ENCODE measurements at places on chromosomes 5 and 9. TPM values are rescaled to one million over a fixed set of nuclear protein-coding genes. Genes with fewer than 3 reads are reported as not detected.

GRCh38 chr5:167886196-167886595, 405.2 kb upstream of the WWC1 start:
- no peak overlapping the region for H3K27ac ChIP-seq
- DNase-seq = no peak
- no peak overlapping the region for H3K4me3 ChIP-seq
- no peaks in the 10 kb centered on the region for H3K36me3 ChIP-seq
- no peaks in the 10 kb centered on the region for H3K27me3 ChIP-seq

DNA sequence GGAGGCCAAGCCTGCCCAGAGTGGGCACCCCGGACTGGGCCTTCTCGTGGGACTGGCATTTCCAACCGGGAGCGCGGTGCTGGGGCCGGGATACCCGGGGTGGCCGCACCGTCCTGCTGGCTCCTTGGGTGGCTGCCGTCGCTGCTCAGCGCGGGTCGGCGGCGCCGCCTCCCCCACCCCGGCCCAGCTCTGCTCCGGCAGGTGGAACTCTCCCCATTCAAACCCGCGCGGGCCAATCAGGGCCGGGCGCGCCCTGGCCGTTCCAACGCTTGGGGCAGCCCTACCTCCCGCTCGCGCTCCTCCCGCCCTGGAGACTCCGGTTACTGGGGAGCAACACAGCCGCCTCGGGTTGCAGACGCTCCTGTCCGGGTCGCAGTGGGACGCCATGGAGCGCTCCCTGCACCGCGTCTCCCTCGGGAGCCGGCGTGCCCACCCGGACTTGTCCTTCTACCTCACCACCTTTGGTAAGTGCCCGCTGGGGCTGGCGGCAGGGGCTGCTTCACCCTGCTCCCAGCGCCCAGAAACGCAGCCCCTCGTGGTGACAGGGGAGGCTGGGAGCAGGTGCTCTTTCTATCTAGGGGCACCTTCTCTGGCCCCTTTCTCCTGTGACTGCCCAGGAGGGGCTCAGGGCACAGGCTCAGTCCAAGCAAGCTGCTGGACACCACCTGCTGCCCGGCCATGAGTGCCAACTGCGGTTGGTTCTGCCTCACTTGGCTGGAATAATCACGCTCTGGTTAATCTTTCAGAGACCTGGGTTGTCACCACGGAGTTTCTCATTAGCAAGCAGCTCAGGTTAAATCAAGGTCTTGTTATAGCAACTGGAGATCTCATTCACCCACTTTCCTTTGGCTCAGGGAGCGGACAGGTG, at the start of gene RGS3:
TSS of gene RGS3 (plus strand) at position 310 of the 868 bp plus-strand sequence. CDS start at position 386, 76 bp downstream.
- peaks cover 4% of the 10 kb centered on the region for H3K36me3 ChIP-seq
- peaks cover 24% of the 10 kb centered on the region for H3K4me1 ChIP-seq
- H3K4me3 ChIP-seq = peak within 1 kb of the TSS; percentile 84
- no peak within 1 kb of the TSS for H3K27ac ChIP-seq
- DNase-seq = peak; percentile 77
- H3K27me3 ChIP-seq = peaks cover 32% of the 10 kb centered on the region

- peak overlapping the region; percentile 83 for H3K27ac ChIP-seq
- peak overlapping the region; percentile 66 for H3K4me3 ChIP-seq
- no peaks in the 10 kb centered on the region for H3K36me3 ChIP-seq
- DNase-seq = no peak
Observed at GRCh38 chr5:150637245-150638052, 3.0 kb upstream of the SYNPO start.

DNA sequence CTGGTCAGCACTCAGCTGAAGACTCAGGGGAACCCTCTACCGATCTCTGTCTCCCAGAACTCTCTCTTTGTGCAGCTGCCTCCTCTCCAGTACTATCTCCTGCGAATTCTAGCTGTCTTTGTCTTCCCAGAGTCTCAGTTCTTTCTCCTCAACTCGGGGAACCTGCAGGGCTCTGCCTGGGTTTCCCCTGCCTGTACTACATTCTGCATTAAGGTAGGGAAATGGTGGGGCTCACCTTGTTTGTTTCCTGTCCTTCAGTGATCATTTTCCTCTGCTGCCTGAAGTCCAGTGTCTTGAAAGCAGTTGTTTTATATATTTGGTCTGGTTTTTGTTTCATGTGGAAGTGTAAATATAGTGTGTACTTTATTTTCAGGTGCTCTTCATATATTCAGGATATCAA, 43.1 kb upstream of the IGFBPL1 start:
- no peak overlapping the region for H3K4me3 ChIP-seq
- no peak overlapping the region for H3K27ac ChIP-seq
- H3K27me3 ChIP-seq = peaks cover 16% of the 10 kb centered on the region

DNA sequence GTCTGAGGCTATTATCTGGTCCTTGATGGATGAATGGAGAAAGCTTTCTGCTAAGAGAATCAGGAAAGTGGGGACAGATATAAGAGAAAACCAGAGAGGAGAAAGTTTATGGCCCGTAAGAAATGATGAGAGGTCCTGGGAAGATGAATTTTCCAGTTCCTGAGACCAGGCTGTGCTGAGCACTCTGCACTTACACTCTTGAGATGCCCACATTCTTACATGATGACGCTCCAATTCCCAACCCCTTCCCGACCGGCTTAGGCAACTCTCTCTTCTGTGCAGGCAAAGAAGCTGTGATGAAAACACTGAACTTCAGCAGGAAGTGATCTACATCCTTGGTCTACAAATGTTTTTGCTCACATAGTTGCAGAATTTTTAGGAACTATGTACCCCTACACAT, 417.0 kb downstream of the ARHGEF28 start:
- no peak overlapping the region for H3K4me3 ChIP-seq
- H3K4me1 ChIP-seq = peaks cover 25% of the 10 kb centered on the region

DNA sequence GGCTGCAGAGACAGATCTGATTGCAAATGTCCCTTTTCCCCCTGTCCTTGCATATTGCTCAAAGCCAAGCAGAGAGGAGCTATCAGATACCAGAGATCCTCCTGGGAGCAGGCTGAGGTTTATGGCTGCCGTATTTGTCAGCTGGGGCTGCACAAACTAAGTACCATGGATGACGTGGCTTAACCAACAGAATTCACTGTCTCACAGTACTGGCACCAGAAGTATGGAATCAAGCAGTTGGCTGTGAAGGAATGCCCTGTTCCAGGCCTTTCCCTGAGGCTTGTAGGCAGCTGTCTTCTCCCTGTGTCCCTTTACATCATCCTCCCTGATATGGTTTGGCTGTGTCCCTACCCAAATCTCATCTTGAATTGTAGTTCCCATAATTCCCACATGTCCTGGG, 2.6 kb downstream of the CFAP90 start:
- H3K36me3 ChIP-seq = no peaks in the 10 kb centered on the region
- no peak for DNase-seq
- H3K27me3 ChIP-seq = peaks cover 21% of the 10 kb centered on the region
- H3K4me1 ChIP-seq = peaks cover 10% of the 10 kb centered on the region
- peak overlapping the region; percentile 17 for H3K4me3 ChIP-seq

DNA sequence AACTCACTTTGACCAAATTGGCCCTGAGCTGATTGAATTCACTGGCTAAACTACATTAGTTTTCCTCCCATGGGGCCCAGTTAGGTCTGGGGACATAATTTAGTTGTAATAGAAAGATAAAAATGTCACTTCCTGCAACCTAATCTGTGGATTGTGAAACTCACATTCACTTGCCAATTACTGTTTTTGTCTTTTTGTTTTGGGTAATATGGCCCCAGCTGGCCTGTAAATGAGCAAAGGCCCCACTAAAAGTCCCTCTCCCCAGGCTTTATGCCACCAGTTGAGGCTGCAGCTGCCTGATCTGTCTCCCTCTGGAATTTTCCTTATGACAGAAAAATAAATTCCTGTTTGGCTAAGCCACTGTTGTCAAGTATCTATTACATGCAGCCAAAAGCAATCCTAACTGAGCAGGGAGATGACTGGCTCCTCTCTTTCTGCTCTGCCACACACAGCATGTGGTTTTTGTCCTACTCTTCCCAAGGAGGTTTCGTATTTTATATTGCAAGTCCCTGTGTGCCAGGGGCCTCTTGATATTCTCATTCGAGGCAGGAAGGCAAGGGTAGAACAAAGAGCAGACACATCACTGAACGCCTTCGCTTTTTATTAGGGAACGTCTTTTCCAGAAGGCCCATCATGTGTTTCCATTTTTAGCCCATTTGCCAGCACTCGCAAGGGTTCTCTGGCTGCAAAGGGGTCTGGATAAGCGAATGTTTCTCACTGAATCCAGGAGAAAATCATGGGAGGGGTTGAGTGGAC, 24.1 kb upstream of the SLC25A48 start:
- H3K27me3 ChIP-seq = peaks cover 13% of the 10 kb centered on the region
- no peak overlapping the region for H3K27ac ChIP-seq
- no peak overlapping the region for H3K4me3 ChIP-seq
- DNase-seq = no peak
- peaks cover 10% of the 10 kb centered on the region for H3K4me1 ChIP-seq

Gene CDK5RAP2
- 69.2 TPM for total RNA-seq

DNA sequence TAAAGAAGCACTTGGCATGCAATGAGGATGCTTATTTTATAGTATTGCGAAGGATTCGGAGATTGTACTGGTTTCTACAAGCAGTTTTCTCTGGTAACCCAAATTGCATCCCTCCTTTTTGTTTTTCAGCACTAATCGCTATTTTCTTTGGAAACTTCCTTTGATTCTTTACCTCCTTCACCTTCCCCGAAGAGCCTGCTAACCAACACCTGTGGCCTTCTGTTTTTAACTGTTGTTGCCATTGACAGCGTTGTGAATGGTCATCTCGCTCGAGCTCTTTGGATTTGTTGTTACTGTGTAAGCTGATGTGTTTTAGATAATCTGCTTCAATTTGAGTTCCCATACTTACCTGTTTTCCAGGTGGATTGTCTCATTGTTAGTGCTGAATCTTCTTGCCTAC, 1.1 kb downstream of the CNOT6 start:
- H3K4me1 ChIP-seq = peaks cover 25% of the 10 kb centered on the region
- H3K27ac ChIP-seq = peak overlapping the region; percentile 79
- no peaks in the 10 kb centered on the region for H3K27me3 ChIP-seq
- no peak for DNase-seq

Data from type B pancreatic cell (in vitro differentiated cells).